ENCODE measurements at places on chromosomes 5 and 9. TPM values are rescaled to one million over a fixed set of nuclear protein-coding genes. Genes with fewer than 3 reads are reported as not detected.

- DNase-seq, result no peak
These were observed 389.2 kb upstream of the TNC start for GRCh38 chr9:115507148-115507547.

ANKRD20A1 gene
- polyA plus RNA-seq, result not detected

DNA sequence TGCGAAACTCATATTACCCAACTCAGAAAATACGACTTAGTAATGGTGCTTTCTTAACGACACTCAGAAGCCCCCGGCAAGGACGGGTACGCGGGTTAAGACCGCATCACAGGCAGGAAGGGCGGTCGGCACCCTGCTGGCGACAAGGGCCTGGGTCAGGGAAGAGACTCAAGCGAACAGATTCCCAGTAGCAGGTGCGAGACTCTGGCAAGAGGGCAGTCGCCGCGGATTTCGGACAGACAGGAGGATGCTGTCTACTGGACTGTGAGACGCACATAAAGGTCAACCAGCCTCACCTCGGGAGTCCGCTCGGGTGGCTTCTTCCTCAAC is 398 bp downstream of the RAPGEF6 start:
- DNase-seq, result no peak

DNA sequence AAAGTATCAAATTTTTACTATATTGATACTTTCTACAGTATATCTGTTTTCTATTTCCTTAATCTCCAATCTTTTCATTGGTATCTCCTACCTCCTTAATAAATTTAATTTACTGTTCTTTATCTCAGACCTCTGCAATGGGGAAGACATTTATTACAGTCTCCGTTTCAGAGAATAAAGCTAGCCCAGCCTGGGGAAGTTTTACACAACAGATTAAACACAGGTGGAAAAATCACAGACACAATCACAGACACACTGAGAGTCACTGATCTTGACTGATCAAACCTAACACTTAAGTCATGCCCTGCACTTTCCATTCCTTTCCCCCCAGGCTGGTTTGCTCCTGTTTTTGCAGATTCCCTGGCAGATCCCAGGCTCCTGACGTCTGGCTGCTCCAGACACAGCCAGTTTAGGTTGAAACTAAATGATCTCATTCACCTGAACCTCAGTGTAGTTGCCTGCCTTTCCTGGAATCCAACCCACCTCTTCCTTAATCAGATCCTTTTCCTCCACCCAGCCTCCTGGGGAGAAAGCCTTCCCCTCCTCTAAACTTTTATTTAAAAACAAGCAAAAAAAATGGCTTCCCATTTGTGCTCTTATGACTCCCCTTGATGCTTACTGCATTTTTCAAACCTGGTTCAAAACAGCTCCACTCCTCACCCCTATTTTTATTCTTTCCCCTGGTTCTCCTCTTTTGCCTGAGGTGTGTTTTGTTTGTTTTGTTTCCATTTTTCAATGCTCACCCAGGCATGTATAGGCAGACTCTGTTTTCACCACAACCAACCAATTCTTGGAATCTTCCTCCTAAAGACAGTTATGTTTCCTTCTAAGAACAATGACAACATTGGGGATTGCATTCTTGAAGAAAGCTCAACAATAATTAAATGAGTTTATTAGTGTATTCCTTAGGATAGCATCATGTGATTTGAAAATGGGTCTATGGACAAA is 29.5 kb upstream of the OSMR start:
- DNase-seq, result no peak

ORM2 gene
- polyA plus RNA-seq, result not detected

GRCh38 chr5:110588286-110588980 is 138.0 kb downstream of the TMEM232 start:
- DNase-seq, result no peak

- no peak for DNase-seq
These were observed 8.5 kb downstream of the TNC start for GRCh38 chr9:115109486-115109885.

- DNase-seq, result no peak
These were observed 56.3 kb downstream of the TMEM174 start for GRCh38 chr5:73229271-73229670.

PCDHAC1 gene
- polyA plus RNA-seq, result not detected

STK32A gene
- polyA plus RNA-seq, result not detected

- no peak for DNase-seq
These were observed 13.4 kb upstream of the JADE2 start for GRCh38 chr5:134511796-134512660.

- no peak for DNase-seq
These were observed 116.5 kb downstream of the TRPM6 start for GRCh38 chr9:74771262-74771585.

DNA sequence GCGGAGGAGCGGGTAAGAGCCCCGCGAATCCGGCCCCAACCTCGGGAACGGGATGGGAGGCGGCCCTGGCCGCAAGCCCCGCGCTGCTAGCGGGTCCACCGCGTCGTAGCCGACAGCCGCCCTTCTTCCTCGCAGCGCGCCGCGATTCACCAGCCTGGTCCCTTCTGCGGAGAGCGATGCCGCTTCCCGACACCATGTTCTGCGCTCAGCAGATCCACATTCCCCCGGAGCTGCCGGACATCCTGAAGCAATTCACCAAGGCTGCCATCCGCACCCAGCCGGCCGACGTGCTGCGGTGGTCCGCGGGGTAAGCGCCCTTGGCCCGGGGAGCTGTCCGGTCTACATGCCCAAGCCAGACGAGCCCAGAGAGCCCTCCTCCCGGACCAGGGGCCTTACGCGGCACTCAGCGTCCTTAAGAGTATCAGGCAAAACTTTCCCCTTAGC is 335 bp downstream of the ROPN1L start:
- DNase-seq, result no peak

LTC4S gene
- 1.5 TPM for polyA plus RNA-seq

- DNase-seq, result no peak
These were observed 320.9 kb upstream of the KLF4 start for GRCh38 chr9:107810461-107810961.

- DNase-seq, result no peak
These were observed 46.2 kb upstream of the FBXW11 start for GRCh38 chr5:172052450-172053236.

- DNase-seq, result no peak
These were observed 31.7 kb downstream of the MRPL22 start for GRCh38 chr5:154972476-154973080.

- no peak for DNase-seq
These were observed 209.0 kb downstream of the CSNK1G3 start for GRCh38 chr5:123720955-123721354.

GRHPR gene
- 68.6 TPM for polyA plus RNA-seq

DNA sequence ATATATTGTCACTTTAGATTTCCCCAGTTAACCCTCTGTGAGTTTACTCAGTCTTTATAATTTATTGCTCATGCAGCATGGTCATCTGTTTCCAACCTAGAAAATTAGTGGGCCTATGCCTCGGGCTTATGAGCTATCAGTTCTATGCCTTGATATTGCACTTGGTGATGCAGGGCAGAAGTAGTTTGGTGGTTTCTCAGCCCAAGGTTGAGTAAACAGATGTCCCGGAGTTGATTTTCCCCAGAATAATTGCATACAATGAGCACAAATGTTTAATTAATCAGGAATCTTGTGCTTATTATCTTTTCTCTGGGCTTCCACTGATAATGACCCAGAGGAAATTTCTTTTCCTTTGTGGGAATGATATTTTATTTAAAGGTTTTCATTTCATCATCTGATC is 474.0 kb downstream of the CCDC171 start:
- DNase-seq, result no peak

- no peak for DNase-seq
These were observed 89.2 kb upstream of the PTCH1 start for GRCh38 chr9:95605816-95606488.

SAXO1 gene
- not detected for polyA plus RNA-seq

- DNase-seq, result peak; percentile 65
These were observed 120.5 kb upstream of the NEK6 start for GRCh38 chr9:124137009-124137943.

DNA sequence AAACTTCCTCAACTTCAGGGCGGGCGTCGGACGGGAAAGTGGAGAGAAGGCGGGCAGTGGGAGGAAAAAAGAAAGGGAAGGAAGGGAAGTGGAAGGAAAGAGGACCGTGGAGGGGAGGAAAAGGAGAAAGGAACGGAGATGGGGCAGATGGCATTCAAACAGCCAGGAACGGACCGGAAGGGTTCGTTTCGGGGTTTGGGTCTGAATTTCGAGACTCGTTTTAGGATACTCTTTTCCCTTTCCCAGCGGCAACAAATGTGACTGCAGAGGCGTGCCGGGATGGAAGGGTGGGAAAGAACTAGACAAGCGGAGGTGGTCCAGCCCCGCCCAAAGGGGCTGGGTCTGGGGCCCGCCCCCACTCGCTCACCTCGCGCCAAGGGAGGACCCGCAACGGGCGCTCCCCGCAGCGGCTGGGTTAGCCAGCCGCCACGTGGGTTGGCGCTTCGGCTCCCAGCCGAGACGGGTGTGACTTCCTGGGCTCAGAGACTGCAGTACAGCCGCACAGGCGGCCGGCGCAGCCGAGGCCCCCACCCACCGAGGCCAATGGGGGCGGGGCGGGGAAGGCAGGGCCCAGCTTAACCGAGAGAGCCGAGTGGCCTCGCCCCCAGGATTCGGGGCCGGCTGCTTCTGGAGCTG is 2.7 kb downstream of the VCAN start:
- DNase-seq, result peak; percentile 21

CDC25C gene
- polyA plus RNA-seq, result not detected

CRHBP gene
- polyA plus RNA-seq, result 0.75 TPM

- DNase-seq, result peak; percentile 57
These were observed 52.4 kb downstream of the AHRR start for GRCh38 chr5:373710-374602.

- DNase-seq, result no peak
These were observed 567.2 kb downstream of the SLCO4C1 start for GRCh38 chr5:101728933-101729332.

PCDHGB5 gene
- polyA plus RNA-seq, result 0.20 TPM

GRCh38 chr5:40389591-40389990 is 290.1 kb upstream of the PTGER4 start:
- DNase-seq, result no peak

FOXD4L4 gene
- polyA plus RNA-seq, result 0.15 TPM

- no peak for DNase-seq
These were observed 76.0 kb downstream of the CEMIP2 start for GRCh38 chr9:71692337-71692736.

QRFP gene
- 0.07 TPM for polyA plus RNA-seq

OTP gene
- polyA plus RNA-seq, result 0.03 TPM

GRCh38 chr9:92790542-92791527 is 26.2 kb upstream of the BICD2 start:
- peak; percentile 88 for DNase-seq

GRCh38 chr9:33172256-33173238 is 5.4 kb upstream of the B4GALT1 start:
- DNase-seq, result no peak

DNA sequence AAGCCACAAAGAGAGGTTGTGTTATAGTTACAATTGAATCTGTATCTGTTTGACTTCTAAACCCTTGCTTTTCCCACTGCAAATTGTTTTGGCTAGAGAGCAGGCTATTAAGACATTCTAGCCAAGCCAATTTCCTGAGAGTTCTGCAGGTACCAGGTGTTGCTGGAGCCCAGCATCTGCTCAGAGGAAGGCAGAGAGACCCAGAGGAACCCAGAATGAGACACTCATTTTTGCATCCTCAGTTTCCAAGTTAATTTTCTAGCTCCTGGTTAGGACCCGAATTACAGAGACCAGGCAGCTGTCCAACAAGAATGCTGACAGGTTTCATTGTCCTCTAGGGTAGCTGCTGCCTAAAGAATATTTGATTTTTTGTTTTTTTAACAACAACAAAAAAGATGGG is 266.2 kb downstream of the TRIM32 start:
- DNase-seq, result no peak

DNA sequence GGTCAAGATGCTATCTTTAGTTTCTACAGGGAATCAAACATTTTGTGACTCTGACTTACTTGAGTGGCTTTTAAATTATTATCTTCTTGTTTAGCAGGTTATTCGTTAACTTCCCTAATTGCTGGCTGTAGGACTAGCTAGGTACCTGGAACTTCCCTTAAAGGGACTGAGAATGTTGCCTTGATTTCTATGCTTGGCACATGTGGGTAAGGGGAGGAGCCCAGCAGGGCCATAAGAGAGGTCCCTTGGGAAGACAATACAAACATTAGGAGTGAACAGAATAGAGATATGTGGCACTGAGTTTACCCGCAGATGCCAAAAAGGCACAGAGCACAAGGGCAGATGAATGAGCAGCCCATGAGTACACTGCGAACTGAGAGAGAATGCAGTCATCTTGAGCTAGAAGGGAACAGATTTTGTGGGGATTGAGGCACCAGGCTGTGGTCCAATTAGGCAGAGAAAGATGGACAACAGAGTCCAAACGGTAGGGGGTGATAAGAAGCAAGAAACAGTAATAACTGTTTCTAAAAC is 9.8 kb downstream of the CKMT2 start:
- no peak for DNase-seq

TLE4 gene
- 30.1 TPM for polyA plus RNA-seq

- no peak for DNase-seq
These were observed 2.6 kb upstream of the DAPK1 start for GRCh38 chr9:87494970-87495471.

MARVELD2 gene
- polyA plus RNA-seq, result 0.13 TPM

DNA sequence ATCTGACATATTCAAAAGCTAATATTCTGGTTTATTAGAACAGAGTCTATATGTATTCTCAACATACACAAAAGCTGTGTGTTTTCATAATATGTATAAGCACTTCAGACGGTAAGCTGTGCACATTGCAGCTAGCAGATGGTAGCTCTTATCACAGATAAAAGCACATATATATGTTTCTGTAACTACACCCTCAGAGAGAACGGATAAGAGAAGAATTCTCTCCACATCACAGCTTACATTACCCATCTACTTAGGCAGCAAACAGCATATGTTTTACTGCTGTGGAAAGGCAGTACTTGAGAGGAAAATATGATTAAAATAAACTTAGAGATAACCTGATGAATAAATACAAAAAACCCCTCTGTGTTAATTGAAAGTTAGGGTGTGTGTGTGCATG is 450.9 kb upstream of the ZNF608 start:
- DNase-seq, result no peak

DNA sequence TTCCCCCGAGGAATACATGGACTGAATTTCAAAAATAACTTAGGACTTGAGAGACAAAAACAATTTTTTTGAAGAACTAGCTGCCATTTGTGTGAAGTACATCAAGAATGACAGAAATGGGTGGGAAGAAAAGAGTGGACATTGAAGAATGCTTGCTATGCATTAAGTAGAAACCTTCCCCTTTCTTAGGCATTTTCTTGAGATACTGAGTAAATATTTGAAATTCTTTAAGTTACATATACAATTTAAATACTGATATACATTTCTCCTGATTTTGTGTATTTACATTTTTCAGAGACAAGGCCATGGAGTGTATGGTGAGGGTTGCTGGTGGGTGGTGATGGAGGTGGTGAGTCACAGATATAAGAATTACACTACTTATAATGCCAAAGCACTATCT is 319.3 kb upstream of the ADAMTSL1 start:
- no peak for DNase-seq

DNA sequence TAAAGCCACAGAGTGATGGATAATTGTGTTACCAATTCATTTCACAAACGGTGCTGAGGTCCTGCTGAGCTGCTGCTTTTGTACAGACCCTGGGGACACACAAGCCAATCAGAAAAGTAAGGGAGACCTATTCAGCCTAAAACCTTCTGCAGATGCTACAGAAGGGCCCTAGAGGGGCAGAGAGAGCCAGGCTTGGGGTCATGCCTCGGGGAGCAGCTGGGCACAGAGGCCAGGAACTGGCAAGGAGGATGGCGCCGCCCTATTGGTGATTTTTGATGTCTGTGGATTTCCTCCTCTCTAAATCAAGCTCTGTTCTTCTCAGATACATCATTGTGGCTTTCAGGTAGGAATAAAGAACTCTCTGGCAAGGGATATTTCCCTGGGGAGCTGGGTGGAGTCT is 181.9 kb downstream of the ZNF462 start:
- DNase-seq, result no peak

All from B cell (primary cell).